HTR-8/SVneo (cell line): ENCODE measurements at places on chromosomes 13 and 19.

DNA sequence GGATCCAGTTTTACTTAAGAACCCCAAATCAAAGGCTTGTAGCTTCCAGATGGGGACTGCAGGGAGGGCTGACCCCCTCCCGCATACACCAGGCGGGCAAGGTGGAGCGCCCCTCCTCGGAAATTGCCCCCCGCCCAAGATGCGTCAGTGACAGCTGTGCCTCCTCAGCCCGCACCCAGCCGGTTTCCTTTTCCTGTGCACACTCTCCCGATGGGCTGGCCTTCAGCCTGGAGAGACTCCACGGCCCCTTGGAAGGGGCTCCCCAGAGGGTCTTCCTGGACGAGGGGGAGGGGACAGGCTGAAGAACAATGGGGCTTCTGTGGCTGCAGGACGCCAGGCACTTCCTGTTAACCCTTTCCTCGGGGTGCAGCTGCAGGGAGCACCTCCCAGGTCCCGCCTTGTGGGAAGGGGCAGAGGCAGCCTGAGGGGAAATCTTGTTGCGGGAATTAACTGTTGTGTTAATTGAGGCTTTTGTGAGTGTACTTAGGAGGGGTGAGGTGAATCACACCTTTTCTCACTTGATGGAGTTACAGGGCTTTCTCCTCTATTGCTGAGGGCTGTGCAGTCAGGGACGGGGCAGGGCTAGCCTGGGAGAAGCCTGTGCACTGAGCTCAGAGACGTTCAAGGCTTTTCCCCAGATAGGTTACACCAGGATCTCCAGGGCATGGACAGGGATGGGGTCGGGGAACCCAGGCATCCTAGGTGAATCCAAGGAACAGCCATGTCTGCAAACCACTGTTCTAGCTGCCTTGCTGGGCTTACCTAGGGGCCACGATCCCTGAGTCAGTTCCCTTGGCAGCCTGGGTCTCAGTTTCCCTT is 14.3 kb downstream of the IER2 start:
- peak; percentile 33 for DNase-seq

- DNase-seq = no peak
Observed at GRCh38 chr13:99383511-99383921, 76.3 kb upstream of the GPR183 start.

- DNase-seq = no peak
Observed at GRCh38 chr19:42487032-42487797, 41.1 kb downstream of the CEACAM1 start.

DNA sequence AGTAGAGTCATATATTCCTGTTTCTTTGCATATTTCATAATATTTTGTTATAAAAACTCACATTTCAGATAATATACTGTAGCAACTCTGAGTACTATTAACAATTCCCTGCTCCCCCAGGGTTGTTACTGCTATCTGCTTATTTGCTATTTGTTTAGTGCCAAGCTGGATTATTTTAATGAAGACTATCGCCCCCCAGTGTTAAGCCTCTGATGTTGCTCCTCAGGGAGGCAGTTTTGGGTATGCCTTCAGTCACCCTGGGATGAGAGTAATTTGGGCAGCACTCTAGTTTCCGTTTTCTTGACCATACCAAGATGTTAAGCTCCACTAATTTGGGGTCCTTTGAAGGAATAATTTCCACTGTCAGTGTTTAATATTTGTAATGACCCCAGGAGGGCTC is 46.0 kb downstream of the MICU2 start:
- DNase-seq = no peak

DNA sequence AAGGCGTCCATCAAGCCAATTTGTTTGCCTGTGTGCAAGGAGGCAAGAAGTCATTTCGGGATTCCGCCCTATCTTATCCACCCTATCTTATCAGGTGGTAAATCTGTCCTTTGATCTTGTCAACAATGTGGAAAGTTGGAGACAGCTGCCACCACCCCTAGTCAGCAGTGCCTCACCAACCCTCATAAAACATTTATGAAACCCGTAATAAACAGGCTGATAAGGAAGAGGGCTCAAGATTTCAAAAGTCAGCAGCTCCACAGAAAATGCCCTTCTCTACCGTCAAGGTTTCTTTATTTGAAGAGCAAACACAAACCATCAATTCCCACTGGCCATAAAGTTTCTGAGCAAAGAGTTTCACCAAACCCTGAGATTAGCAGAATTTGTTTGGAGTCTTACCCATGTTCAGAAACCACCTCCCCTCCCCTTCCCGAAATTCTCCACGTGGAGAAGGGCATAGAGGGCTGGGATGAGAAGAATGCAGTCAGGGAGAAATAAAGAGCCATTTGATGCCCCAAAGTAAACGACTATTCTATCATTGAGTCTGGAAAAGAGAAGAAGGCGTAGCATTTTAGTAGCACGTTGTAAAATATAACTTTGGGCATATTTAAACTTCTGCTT is 196.0 kb upstream of the GPR12 start:
- no peak for DNase-seq

GRCh38 chr19:33263325-33264023 is 37.8 kb upstream of the SLC7A10 start:
- DNase-seq = no peak
